ENCODE measurements at places on chromosomes 4 and X. TPM values are rescaled to one million over a fixed set of nuclear protein-coding genes. Genes with fewer than 3 reads are reported as not detected.

ZFYVE28 gene
- 4.4 TPM for total RNA-seq

DNA sequence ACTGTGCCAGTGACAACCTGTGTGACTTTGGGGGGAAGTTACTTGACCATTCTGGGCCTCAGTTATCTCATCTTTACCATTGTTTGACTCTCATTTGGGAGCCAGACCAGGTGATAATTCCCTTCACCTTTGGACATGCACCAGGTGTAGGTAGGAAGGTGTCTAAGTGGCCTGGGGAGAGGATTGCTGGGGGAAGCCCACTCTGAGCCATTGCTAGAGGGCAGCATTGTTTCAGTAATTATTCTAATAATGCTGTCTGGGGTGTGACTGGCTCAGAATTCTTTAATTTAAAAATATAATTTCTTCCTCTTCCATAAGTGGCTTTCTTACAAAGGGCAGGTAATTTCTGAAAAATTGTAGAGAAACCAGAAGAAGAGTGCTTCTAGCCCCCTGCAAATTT, 104.3 kb downstream of the RTL9 start:
- no peak for DNase-seq

DNA sequence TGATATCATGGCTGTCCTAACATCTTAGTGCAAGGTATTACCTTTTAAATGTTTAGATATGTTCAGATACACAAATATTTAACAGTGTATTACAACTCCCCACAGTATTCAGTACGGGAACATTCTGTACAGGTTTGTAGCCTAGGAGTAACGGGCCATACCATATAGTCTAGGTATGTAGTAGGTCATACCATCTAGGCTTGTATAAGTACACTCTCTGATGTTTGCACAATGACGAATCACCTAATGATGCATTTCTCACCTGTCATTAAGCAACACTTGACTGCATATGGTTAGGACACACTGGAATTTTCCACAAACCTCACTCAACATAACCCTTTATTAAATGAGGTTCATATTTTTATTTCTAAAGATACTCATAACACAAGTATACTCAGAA, 67.7 kb downstream of the THOC2 start:
- DNase-seq = no peak

DNA sequence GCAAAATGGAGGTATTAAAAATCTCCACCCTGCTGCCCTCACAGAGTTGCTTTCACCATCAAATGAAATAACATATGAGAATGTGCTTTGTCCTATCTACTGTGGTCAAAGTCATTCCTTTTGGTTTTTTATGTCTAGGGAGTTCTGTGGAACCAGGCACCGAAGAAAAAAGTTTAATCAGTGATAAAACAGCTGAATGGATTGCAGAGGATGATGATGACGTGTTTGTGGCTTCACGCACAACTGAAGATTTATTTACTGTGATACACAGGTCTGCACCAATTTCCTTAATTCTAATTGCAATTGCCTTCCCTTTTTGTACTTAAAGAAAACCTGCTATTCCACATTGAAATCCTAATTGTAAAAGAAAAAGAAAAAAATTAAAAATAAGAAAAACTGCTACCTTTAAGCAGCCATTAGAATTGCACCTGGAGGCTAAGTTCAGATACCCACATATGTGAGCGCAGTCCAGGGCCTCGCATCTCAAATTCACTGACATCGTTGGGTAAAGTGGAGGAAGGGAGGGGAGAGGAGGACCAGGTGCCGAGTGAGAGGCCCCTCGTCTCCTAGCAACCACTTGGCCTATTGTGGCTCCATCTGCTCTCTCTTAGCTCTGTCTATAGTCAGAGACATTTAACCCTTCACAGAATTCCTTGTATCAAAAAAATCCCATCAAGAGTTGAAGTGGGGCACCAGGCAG, 10.5 kb upstream of the RTL5 start:
- DNase-seq = no peak

Measured in HFFc6 (cell line).